ENCODE measurements at places on chromosomes 1 and 21.

- no peak for DNase-seq
These were observed 553 bp upstream of the NDUFV3 start for GRCh38 chr21:42892582-42892930.

DNA sequence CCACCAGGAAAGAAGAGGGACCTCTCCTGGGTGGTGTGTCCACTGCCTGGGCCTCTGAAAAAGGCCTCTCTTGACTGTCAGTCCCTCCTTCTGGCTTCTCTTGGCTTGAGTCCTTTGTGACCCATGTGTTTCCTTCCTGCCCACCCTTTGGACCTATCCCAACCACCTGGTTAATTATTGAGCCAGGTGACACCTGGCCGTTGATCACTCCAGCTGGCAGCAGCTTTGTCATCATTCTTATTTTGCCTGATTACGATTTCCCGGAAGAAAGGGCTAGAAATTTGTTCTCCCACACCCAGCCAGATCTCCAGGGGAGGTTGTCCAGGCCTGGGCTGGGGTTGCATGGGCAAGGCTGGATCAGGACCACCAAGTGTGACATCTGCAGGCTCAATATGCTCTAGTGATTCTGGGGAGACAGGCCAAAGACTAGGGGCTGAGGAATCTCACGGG, 24.8 kb downstream of the CSF1 start:
- DNase-seq: no peak

- peak; percentile 72 for DNase-seq
These were observed 34.0 kb downstream of the ELK4 start for GRCh38 chr1:205597691-205598314.

DNA sequence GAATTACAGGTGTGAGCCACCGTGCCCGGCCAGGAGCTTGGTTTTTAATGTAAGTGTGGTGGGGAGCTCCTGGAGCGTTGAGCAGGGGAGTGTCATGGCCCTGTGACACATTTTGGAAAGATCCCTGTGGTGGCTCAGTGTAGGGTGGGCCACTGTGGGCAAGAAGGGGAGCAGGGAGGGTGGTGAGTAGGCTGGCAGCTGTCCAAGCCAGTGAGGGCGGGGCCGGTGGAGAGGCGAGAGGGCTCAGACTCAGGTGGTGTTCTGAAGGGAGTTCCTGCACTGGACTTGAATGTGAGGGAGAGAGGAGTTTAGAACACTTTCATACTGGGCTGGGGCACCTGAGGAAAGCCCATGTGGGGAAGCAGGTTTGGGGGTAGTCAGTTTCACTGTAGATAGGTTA, 3.1 kb upstream of the EVA1B start:
- DNase-seq: no peak

GRCh38 chr1:29646161-29646775, 409.9 kb downstream of the PTPRU start:
- no peak for DNase-seq

DNA sequence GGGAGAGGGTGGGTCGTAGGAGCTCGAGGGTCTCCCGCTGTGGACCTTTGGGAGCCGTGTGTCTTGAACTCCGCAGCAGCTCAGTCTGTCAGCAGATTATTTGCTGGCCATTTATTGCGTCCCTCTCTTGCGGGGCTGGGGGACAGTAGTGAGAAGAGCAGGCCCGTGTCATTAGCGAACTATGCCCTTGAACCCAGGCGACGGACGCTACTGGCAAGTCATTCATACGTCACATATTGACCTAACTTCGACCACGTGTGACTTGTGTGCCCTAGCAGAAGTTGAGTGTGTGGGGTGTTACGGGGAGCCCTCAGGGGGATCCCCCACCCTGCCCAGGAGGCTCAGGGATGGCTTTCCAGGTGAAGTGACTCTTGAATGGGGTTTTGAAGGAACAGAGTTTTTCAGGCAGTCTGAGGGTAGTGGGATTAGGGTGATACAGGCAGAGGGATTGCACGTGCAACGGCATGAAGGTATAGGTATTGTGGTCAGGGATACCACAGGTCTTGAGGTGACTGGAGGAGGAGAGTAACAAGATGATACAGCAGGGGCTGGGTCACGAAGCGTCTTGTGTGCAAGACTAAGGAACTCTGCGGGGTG, 13.0 kb downstream of the RCC1 start:
- DNase-seq: no peak

GRCh38 chr1:48073798-48074530, 76.8 kb upstream of the TRABD2B start:
- DNase-seq: no peak

- DNase-seq: no peak
These were observed 850 bp upstream of the KHDC4 start for GRCh38 chr1:155934936-155935590.

- no peak for DNase-seq
These were observed 88.6 kb upstream of the SLC35F3 start for GRCh38 chr1:233815865-233816264.

- no peak for DNase-seq
These were observed 171.3 kb upstream of the C1orf87 start for GRCh38 chr1:60244906-60245305.

GRCh38 chr21:34942911-34943310, 106.2 kb downstream of the RUNX1 start:
- peak; percentile 40 for DNase-seq

GRCh38 chr1:91501523-91501851, 836 bp downstream of the CDC7 start:
- DNase-seq: no peak

DNA sequence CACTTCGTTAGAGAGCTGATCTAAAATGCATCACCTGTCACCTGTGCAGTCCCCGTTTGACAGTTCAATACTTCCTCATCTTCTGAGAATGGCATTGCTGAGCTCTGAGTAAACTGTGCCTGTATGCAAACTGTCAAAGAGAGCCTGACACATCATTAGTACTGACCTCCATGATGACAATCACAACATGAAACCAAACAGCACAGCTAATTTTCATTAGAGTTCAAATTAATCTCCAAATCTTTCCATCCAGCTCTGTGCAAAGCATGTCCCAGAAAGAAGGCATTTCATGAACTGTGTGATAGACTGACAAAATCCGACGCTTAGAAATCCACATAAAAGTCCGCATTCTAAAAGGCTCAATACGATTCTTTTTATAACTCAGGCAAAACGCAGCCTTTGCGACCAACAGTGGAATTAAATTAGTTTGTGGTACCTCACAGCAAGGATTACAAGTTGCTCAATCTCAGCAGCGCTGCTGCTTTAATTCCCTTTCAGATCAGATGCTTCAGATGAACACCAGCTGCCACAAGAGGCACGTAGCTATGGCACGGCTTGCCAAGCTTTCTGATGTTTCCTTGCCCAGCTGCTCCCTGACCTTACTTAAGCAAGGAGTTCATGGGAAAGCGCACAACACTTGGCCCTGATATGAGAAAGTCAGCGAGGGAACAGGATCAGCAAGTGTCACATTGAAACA, 765.5 kb upstream of the PRMT6 start:
- peak; percentile 45 for DNase-seq

- DNase-seq: no peak
These were observed 876 bp downstream of the ALDH9A1 start for GRCh38 chr1:165697491-165697880.

DNA sequence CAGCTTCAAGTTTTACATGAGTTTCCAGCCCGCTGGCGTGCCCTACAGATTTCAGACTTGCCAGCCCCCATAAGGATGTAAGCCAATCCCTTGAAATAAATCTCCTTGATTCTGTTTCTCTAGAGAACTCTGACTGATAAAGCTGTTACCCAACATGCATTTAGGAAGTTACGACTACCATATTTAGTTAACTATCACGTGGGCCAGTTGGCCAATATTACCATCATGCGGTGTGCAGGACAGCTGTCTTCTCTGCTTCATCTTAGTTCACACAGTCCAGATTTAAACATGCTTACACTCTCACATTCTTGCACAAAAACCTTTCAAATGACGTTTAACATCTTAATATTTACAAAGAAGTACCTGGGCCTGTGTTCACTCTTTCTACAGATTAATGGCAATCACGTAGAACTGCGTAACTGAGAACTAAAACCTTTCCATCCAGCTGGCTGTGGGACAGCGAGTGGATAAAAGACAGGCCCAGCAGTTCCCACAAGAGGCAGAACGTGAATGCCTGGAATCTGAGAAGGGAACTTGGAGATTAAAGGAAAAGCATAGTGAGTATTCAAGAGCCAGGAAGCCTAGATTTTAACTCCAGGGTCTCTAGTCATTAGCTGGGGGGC, 20.8 kb downstream of the FAM177B start:
- peak; percentile 62 for DNase-seq

DNA sequence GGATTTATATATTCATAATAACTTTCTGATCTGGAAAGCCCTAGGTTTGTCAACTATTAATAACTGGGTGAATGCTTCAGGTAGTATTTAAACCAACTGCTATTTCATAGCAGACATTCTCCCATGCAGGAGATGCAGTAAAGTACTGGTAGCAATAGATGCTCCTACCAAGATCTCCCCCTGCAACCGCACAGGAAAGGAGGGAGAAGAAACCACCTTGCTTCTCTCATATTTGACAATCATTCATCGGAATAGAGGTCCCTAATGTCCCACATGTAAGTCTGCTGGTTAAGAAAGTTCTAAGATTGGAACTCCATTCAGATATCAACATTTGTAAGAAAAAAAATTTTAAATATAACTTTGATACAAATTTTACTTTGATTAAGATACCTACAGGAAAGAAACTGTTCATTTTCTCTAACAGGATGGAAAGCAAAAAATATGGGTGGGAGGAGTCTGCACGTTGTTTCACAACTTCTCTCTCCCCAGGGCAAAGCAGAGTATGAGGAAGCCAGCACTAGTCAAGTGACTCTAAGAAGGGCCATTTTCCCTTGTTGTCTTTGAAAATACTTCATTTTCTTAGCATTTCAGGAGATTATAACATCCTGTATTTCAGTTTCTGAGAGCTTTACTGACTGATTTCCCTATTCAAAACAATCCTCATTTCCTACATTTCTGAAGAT, at the start of gene PYHIN1:
TSS of gene PYHIN1 (plus strand) at position 498 of the 683 bp plus-strand sequence. CDS start 5,359 bp downstream, outside the sequence.
- DNase-seq: no peak

- DNase-seq: no peak
These were observed 12.2 kb downstream of the ADSS2 start for GRCh38 chr1:244439391-244440032.

DNA sequence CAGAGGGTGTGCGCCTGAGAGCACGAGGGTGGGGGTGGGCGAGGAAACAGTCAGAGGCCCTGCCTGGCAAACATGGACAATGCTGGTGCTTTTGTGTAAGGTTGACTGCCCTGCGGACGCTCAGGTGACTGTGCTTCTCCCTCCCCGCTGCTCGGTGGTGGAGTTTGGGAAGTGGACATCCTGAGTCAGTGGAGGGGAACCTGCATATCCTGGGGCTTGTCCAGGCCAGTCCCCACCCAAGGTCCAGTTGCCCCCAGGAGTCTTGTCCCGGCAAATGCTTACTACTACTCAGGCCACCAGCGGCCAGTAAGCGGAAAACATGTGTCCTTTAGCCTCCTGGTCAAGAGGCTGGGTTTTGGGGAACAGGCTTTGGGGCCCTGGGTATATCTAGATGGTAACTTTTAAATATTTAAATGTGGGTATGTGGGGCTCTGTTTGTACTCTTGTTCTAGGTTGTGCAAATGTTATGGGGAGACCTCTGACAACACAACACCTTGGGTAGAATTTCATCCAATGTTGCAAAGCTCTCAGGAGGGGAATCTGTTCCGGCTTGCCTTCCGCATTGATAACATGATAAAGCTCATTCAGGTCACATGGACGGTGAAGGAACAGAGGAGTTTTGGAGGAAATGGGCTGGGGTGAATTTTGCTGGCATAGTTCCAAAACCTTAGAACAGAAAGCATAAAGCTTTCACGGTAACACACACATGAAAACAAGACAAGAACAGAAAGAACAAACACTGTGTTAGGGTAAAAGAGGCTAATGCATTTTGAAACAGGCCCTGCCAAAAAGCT, 364.9 kb downstream of the PRDM2 start:
- DNase-seq: no peak

DNA sequence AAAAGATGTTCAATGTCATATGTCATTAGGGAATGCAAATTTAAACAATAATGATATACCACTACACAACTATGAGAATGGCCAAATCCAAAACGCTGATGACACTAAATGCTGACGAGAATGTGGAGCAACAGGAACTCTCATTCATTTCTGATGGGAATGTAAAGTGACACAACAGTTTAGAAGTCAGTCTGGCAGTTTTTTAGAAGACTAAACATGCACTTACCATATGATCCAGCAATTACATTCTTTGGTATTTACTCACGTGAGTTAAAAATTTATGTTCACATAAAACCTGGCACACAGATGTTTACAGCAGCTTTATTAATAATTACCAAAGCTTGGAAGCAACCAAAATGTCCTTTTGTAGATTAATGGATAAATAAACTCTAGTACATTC, 110.4 kb upstream of the C1orf21 start:
- DNase-seq: no peak

DNA sequence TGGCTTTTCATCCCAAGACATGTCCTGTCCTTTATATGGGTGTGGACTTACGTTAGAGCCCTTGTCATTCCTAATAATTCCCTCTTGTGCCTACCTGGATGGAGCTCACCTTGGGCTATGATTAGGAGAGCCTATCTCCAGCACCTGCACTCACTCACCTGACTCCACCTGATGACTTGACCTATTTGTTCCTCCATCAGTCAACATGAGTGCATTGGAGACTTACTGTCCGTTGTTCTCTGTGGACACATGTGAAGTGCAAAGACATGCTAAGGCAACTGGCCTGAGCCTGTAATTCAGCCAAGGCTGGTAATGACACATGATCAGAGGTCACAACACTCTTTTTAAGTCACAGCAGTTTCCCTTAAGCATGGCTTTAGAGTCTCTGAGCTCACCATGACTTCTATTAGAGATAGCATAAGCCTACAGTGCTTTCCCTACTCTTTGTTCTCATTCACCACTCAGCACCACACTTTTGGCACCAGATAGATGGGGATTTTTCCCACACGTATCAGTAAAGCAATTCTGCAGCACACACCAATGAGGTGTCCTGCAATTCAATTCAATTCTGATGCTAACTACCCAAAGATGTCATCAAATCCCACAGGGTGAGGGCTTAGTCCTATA, 9.4 kb downstream of the KCNE1 start:
- DNase-seq: no peak

- peak; percentile 42 for DNase-seq
These were observed 7.7 kb upstream of the GIPC2 start for GRCh38 chr1:78038071-78038470.

DNA sequence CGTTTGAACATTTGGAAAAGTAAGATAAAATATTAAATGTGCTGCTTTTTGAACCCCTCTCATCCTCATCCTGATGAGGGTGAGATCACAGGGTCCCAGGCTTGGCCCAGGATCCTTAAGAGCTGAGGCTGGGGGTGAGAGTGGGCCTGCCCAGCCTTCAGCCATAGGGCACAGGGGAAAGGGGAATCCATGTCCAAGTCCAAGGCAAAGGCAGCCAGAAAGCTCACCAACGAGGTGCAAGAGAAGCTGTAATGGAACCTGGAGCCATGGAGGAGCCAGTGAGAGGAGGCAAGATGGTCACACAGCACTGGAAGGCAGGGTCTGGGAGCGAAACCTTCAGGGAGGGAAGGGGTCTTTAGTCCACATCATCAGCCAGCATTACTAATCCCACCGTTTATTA, 191.9 kb downstream of the RRAGC start:
- no peak for DNase-seq

DNA sequence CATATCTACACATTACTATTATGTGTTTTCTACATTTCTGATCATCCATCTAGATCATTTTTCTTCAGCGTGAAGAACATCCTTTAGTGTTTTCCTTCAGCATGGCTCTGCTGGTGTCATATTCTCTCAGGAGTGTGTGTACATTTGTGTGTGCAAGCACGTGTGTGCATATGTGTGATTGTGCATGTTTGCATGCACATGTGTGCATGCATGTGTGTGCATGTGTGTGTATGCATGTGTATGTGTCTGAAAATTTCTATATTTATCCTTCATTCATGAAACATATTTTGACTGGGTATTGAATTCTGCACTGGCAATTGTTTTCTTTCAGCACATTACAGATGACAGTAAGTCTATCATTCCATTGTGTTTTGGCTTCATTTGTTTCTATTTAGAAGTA, 74.6 kb downstream of the FHAD1 start:
- DNase-seq: no peak

All from muscle of back (tissue), 13 donors.